ENCODE measurements at places on chromosomes 2 and 18. TPM values are rescaled to one million over a fixed set of nuclear protein-coding genes. Genes with fewer than 3 reads are reported as not detected.
A peak's percentile ranks its signal among the peaks of the same experiment; 100 is the strongest.

DNA sequence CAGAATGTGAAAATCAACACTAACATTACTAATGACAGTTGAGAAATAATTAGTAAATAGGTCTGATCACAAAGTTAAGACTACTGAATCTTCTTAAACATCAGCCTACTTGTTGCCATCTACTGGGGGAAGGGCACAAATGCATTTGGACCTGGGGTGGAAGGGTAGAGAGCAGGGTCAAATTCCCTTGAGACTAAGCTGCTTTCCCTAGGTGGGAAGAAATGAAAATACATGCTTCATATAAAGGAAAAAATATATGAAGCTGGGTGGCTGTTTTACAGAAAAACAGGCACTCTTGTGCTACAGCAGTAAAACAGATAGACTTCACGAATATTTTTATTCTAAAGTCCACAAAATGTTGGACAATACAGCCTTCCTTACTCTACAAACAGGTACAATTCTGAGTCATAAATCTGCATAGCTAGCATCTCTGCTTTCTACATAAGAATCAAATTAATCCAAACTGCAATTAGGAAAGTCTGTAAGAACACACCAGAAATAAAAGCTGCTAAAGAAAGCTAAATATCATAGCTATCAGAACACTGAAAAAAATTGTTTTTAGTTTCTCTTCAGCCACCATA lies 10.9 kb downstream of the TRIP12 start:
- DNase-seq = peak; percentile 49

- DNase-seq = peak; percentile 26
Observed at GRCh38 chr2:120737340-120738101, 1.9 kb downstream of the GLI2 start.

- peak; percentile 36 for DNase-seq
Observed at GRCh38 chr2:120736202-120736623, 545 bp downstream of the GLI2 start.

Gene CXCR1
- total RNA-seq = 1.4 TPM

- peak; percentile 58 for DNase-seq
Observed at GRCh38 chr2:239644011-239644410, 243.2 kb upstream of the HDAC4 start.

Gene PSMA8
- total RNA-seq = 1.1 TPM

Gene RUFY4
- 5.1 TPM for total RNA-seq

- DNase-seq = peak; percentile 75
Observed at GRCh38 chr2:136305517-136306192, 187.7 kb upstream of the CXCR4 start.

DNA sequence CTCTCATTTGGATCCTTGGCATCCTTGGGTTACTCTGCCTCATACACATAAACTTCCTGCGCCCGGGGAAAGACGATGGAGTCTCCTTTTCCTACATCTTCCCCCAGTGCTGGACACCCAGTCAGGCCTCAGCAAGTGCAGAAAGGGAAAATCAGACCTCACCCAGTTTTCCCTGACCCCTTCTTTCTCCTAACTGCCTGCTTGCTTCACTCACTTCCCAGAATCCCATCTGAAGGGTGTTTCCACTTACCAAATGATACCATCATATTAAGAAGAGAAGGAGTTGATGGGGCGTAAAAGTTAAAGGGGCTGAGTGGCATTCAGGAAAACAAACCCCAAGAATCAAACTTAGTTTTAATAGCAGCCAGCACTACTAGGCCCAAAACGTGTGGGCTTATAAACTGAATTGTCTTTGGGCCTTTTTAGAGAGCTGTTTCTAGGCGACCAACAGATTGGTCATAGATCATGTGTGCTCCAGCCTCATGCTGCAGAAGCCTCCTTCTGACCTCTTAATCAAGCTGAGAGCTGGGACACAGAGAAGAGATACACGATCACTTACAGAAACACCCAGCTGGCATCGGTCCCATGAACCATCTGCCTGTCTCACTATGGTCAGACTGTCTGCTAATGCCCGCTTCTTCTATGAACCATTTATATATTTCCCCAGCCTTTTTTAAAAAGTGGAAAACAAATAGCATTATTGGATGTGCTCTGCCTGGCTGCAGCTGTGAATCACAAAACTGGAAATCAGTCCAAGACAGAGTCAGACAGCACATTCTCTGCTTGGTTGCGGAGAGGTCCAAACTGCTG lies 165.7 kb upstream of the SLC14A2 start:
- DNase-seq = no peak

DNA sequence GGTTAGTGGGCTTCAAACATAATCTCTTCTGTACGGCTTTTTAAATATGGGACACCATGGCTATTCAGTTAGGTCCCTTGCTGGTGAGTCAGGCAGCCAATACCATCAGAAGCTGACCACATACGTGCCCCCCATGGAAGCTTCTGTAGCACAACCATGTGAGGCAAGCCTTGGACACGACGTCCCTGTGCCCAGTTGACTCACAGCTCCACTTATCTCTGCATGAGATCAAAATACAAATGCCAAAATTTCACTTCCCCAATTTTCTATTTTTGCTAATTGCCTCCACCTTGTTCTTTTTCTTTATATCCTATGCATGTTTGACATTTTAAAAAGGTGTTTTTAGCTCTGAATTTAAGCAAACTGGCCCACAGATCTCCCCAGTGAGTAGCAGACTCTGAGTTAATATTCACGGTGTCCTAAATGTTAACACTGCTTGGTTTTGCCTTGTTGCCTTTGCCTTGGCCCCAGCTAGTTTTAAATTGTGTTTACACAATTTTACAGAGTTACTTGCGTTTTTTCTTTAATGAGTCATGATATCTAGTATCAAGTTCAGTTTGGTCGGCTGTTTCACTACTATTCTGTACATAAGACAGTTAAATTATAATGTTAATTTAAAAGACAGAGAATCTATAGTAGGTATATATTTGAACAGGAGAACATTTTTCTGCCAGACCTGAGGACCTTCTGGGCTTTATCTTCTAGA lies 77.5 kb downstream of the CDCA7 start:
- no peak for DNase-seq

GRCh38 chr2:61620244-61621159 lies 82.3 kb upstream of the XPO1 start:
- no peak for DNase-seq

Gene ACKR3
- total RNA-seq = 3.3 TPM

DNA sequence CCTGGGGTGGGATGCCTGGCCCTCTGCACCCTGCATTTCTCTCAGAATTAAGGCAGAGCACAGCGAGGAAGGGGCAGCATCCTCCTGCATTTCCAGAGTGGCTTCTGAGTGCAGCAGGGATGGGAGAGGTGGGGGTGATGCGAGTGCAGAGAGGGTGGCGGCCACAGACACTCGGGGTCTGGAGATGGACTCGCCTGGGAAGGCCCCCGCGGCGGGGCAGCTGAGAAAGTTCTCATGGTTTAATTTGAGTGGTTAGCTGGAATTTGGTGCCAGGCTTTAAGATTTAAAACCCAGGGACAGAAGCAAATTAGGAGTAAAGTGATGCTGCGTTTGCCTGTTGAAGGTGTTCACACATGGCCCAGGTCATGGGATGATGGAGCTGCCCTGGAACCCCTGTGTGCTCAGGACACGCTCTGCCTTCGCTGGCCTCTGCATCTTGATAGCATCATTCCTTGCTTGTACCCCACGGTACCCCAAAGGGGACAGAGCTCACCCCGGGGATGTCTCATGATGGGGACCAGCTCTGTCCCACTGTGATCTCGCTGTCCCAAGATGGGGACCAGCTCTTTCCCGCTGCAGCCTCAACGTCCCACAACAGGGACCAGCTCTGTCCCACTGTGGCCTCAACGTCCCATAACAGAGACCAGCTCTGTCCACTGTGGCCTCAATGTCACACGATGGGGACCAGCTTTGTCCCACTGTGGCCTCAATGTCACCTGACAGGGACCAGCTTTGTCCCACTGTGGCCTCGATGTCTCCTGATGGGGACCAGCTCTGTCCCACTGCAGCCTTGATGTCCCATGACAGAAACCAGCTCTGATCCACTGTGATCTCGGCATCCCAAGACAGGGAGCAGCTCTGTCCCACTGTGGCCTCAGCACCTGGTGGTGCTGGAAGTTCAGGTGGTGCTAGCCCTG lies 27.5 kb downstream of the TMEM18 start:
- DNase-seq = peak; percentile 36

GRCh38 chr2:240141736-240142135 lies 1.3 kb upstream of the OTOS start:
- no peak for DNase-seq

DNA sequence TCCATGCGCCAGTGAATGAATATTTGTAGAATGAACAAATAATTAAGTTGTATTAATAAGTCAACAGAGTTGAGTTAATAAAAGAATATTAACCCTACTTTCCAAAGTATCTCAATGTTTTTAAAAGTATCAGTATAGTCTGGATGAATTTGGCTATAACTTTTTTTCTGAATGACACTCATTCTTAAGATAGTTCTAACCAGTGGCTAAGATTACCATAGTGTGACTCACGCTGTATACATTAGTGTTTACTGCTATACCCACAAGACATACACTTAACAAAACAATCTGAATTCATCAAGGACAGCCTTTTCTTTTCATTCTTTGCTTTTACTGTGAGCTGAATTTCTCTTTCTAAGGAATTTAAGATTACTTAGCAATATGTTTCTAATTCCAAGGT lies 77.0 kb upstream of the PDE1A start:
- no peak for DNase-seq

GRCh38 chr2:64267699-64268098 lies 123.5 kb upstream of the PELI1 start:
- DNase-seq = no peak

- no peak for DNase-seq
Observed at GRCh38 chr2:112572005-112572404, 12.4 kb upstream of the CHCHD5 start.

Gene ID2
- total RNA-seq = 342 TPM

- DNase-seq = no peak
Observed at GRCh38 chr2:235011929-235012631, 60.3 kb downstream of the SH3BP4 start.

- no peak for DNase-seq
Observed at GRCh38 chr18:2990956-2991640, 21.8 kb downstream of the LPIN2 start.

DNA sequence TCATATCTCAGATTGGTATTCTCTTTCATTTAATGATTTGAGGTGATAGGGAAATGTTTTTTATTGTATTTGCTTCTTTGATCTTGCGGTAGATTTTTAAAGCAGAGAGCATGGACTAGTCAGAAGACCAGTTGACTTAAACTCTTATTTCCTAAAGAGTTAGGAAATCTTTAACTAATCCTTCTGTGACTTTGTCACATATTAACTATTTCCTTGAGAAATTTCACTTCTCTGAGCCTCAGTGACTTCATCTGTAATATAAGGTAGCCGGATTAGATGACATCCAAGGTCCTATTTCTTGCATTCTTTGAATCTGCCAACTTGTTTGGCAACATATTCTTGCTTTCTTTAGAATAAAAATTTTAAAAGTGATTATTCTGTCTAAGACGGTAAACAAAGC lies 55.6 kb downstream of the MTX2 start:
- DNase-seq = no peak

DNA sequence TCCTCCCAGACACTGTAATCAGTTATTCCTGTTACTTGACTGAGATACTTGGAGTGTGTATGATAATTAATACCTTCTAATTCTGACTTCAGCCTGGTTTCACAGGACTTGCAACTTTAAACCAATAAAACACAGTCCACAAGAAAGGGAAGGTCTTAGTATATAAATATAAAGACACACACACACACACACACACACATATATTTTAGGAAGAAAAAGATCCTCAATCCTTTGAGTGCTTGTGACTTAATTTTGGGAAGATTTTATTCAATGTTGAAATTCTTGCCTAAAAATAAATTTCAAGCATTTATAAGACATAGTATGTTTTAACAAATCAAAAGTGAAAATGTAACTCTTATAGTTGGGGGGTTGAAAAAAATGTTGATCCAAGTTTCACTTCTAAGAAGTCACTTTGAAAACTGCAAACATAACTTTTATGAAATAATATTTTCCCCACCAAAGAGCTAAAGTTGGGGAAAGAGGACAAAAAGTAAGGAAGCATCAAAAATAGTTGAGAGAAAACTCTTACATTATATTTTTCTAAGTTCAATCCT lies 824 bp upstream of the VPS54 start:
- no peak for DNase-seq

DNA sequence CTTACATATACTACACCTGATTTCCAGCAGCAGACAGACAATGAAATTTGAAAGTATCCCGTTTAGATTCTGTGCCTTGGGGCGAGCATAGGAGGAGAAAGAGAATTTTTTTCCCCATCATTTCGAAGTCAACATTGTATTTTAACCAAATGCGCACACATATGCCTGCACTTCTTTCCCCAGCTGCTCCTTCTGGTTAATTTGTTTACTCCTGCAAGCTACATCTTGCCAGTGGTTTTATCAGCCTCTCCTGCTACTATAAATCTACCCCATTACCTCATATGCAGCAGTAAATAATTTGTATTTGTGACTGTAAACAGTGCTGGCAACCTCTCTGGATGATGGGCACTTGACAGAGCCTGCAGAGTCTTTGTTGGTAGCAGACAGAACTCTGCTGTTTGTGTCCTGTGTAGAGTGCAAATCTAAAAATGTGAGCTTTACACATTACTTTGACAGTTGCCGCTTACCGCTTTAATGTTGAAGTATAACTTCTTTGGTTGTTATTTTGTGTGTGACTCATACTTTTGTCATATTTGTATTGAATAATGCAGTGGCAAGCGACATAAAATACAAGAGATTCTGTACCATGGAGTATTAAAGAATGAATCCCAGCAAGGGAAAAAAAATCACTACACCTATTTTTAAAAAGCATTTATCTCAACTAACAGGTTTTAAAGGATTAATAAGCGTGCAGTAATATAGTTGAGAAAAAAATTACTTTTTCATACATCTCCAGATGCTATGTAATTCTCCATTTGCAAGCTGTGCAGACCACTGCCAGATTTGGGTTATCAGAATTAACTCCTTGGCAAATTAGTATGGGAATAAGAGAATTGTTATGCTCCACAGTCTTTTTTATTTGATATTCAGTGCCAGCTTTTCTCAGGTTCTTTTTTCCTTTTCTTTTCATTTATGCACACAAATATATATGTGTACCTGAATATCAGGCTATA lies 536.8 kb downstream of the XIRP2 start:
- DNase-seq = no peak

GRCh38 chr18:8730080-8730827 lies 24.9 kb downstream of the MTCL1 start:
- DNase-seq = no peak

DNA sequence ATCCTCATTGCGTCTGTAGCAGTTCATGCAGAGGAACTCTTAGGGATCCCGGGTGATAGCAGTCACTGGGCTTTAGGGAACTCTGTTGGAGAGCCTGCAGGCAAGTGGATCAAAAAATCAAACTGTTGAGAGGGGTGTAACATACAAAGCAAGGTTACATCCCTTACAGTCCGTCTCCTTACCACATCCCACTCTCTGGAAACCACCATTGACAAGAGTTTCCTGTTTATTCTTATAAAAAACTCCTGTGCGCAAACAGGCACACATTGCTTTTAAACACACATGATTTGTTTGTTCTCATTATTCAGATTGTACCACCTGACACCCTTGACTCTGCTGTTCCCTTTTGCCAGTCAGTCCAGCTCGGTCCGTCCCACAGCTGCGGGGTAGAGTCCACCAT lies 137.7 kb downstream of the LTBP1 start:
- no peak for DNase-seq

Gene HAUS1
- total RNA-seq = 59.2 TPM

- no peak for DNase-seq
Observed at GRCh38 chr2:216636551-216637450, 3.6 kb downstream of the IGFBP2 start.

- no peak for DNase-seq
Observed at GRCh38 chr18:7358989-7359726, 128.3 kb downstream of the LRRC30 start.
